ENCODE measurements at places on chromosomes 4 and X. TPM values are rescaled to one million over a fixed set of nuclear protein-coding genes. Genes with fewer than 3 reads are reported as not detected.

The TMPRSS11F gene
- not detected for total RNA-seq

The NUP54 gene
- 41.5 TPM for total RNA-seq

The NOP14 gene
- total RNA-seq: 22.2 TPM

The MAGEA1 gene
- not detected for total RNA-seq

The LSM6 gene
- total RNA-seq: 14.1 TPM

The UGT2B15 gene
- total RNA-seq: not detected

The ARFIP1 gene
- total RNA-seq: 30.9 TPM

The SMPX gene
- total RNA-seq: not detected

DNA sequence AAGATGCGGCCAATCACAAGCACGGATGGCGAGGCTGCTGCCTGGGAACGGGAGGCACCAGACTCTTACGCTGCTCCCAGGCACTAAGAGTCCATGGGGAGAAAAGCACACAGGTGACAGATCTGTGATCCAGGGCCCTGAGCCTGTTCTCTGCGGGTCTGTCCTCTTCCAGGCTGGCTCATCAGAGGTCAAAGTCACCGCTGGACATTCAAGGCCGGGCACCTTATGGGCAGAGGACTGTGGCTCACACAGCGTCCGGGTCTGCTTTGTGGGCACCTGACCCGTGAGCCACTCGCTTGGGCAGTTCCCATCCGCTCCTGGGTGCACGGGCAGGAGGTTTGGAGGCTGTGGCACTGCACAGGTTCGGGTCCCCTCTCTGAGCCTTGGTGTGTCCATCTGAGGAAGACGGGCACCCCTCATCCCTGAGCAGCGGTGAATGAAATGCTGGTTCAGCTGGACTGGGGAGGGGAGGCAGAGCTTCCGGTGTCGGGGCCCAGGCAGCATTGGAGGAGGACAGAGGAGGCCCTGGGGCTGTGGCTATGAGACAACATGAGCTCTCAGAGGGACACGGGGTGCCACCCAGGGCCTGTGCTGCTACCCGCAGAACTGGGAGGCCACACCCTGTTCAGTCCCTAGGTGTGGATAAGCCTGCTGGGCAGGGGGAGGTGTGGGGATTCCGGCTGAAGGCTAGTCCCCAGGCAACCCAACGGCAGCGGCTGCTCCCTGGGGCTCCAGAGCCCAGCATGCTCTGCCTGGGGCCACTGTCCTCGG is 61.2 kb upstream of the AFAP1 start:
- no peak for DNase-seq

- no peak for DNase-seq
Observed at GRCh38 chrX:13607331-13607995, 38.1 kb downstream of the EGFL6 start.

DNA sequence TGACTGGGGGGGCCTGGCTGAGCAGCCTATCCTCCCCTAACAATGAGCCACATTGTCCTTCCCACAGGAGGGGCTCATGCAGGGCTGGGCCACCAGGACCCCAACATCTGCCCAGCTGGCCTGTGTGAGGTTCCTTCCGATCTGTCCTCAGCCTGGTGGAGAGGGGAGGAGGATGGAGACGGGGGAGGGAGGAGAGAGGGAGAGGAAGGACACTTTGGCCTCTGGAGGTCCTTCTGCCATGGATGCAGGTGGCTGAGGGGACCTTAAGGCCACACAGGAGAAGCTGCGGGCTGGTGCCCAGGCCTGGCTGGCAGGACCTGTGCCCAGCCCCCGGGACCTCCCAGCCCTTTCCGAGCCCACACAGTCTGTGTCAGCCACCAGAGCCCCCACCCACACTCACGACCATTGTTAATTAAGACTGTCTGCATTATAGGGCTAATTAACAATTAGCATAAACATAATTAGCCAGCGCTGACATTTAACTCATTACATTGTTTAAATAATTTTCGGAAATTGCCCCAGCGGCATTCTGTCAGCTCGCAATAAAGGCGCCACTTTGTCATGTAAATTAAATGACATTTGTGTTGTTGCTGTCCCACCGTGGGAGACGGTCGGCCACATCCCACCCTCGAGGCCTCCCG is 53.0 kb upstream of the NKX1-1 start:
- DNase-seq: no peak

GRCh38 chrX:130680164-130681035 is 222.6 kb downstream of the ENOX2 start:
- DNase-seq: no peak

- no peak for DNase-seq
Observed at GRCh38 chrX:110759785-110760184, 35.8 kb downstream of the CHRDL1 start.

DNA sequence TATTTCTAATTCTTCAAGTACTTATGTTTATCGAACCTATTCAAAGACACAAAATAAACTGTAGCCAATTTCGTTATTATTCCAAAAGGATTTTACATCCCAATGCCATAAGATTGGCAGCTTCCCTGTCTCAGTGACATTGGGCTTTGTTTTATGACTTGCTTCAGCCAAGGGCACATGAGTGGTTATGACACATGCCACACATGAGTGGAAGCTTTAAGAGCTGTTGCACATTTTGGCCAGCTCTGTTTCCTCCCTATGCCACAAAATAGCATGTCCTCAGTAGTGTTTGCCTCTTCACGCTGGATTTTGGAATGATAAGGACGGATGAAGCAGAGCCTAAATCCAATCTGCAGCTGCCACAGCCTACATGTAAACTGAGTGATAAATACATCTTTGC is 21.9 kb downstream of the SEC24D start:
- DNase-seq: no peak

GRCh38 chr4:69760455-69760854 is at the start of gene SULT1B1:
TSS of gene SULT1B1 (minus strand) at chr4:69760620. CDS start at chr4:69755217, 5,403 bp downstream.
- no peak for DNase-seq

DNA sequence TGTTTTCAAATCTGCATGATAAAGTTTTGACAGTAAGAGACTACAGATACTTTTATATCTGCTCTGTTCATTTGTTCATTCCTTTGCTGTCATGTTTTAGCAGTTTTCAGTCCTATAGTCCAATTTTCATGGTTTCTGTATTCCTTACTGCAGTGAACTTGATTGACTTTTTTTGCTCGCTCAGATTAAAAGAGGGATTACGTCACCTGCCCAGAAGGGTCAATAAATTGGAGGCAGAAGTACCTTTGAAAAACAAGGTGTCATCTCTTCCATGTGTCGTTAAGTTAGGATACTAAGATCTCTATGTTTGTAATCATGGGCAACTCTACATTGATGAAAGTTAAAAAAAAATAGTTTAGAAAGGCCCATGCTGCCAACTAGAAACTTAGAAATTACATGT is 250.1 kb upstream of the SMIM31 start:
- DNase-seq: no peak

DNA sequence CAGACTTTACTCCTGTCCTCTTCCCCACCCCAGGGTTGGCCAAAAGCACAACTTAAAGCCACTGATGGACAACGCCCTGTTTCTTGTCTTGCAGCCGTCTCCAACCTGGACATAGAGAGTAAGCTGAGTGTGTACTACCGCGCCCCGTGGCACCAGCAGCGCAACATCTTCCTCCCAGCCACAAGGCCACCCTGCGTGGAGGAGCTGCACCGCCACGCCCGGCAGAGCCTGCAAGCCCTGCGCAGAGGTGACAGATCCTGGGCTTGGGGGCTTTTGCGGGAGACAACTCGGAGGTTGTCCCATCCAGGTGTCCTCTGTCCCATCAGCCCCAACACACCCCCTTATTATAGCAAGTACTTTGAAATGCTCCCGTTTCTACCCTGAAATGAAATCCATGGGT is 49.6 kb upstream of the SCML1 start:
- DNase-seq: no peak

GRCh38 chr4:107243141-107243781 is 207.1 kb upstream of the DKK2 start:
- DNase-seq: no peak

DNA sequence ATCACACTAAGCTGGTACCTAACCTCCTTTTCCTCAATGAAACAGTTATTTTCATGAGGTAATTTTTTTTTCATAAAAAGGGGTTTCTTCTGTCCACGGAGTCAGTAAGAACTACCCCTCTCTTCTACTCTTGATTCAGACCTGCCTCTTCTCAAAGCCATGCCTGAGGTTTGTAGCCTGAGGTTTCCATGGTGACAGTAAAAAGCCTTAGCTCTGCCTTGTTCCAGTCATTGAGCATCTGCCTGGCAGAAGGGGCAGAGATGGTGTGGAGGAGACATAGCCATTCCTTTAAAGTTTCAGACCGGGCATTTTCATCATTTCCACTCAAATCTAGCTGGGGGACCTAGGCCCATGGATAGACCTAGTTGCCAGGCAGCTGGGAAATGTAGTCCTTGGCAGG is 135.5 kb downstream of the REPS2 start:
- no peak for DNase-seq

DNA sequence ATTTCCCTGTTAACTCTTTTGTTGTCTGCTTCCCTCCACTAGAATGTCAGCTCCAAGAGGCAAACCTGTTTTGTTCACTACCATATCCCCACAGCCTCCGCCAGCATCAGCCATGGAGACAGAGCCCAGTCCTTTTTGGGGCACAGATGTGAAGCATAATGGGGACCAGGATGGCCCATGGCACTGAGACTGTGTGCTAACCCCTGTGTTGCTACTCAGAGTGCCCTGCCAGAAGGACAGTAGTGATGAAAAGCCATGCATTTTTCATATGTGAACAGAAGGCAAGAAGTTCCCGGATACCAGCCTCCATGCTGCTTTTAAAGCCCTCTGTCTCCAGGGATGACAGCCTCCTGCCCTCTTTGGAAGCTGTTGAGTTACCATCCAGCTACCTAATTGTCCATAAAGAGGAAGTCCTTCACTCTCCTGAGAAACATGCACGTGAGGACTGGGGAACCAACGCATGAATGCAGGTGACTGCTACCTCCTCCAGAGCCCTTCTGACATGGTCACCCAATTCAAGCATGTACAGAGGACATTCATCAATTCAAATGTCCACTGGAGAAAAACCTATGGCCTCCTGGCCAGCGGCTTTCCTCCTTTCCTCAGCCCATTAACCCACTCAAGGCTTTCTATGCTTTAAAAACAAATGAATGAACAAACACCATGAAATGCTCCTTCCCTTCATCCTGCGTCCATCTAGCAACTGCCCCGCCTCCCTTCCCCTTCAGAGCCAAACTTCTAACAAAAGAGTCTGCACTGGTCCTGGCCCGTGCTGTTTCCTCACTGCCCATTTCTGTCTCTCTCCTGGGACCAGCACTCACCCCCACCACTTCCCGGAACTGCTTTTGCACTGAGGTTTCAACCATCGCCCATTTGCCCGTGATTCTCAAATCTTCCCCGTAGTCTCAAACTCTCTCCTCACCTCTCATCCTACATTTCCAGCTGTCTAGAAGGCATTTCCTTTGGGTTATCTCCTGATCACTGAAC is 18.0 kb downstream of the PNMA6F start:
- no peak for DNase-seq

Data from chondrocyte (in vitro differentiated cells).